ENCODE measurements at places on chromosomes 2 and 18.

DNA sequence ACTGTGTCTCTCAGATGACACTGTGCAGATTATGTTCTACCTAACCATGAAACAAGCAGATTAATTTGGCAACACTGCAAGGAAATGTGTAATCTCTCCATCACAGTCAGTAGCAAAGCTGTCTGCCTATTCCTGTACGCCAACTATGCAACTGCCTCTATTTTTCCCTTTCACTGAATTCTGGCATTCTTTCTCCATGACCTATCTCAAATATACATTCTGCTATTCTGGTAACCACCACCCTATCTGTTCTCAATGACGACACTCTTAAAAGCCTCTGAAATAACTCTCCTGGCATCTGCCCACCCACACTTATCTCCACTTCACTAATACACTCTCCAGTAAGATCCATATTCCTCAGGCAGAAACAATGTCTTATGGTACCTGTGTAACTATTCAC is 78.7 kb downstream of the ABCA12 start:
- no peak for DNase-seq

GRCh38 chr2:142716463-142717242 is 160.8 kb upstream of the KYNU start:
- no peak for DNase-seq

GRCh38 chr2:118942031-118942430 is at the start of gene MARCO:
TSS of gene MARCO (plus strand) at chr2:118942194. CDS start at chr2:118942301, 107 bp downstream.
- no peak for DNase-seq

GRCh38 chr2:95375532-95376150 is 26.9 kb upstream of the FAHD2A start:
- no peak for DNase-seq

DNA sequence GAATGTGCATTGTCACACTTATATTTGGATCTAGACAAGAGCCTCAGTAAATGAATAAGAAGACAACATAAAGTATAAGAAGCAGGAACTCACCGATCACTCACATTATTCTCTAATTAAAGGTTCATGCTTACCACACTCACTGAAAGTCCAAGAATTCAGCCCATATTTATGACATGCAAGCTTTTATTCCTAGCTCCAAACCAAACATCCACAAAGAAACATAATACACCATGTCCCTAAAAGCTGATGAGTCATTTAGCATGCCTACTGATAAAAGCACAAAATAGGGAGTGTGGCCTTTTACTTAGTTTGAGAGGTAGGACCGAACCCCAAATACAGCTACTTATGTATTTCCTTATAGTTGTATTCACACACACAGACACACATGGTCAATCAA is 1094.6 kb upstream of the CDH2 start:
- DNase-seq = no peak

GRCh38 chr2:48189552-48190228 is 283.4 kb upstream of the FBXO11 start:
- DNase-seq = no peak

GRCh38 chr2:174004905-174005605 is 39.9 kb upstream of the SP3 start:
- no peak for DNase-seq

DNA sequence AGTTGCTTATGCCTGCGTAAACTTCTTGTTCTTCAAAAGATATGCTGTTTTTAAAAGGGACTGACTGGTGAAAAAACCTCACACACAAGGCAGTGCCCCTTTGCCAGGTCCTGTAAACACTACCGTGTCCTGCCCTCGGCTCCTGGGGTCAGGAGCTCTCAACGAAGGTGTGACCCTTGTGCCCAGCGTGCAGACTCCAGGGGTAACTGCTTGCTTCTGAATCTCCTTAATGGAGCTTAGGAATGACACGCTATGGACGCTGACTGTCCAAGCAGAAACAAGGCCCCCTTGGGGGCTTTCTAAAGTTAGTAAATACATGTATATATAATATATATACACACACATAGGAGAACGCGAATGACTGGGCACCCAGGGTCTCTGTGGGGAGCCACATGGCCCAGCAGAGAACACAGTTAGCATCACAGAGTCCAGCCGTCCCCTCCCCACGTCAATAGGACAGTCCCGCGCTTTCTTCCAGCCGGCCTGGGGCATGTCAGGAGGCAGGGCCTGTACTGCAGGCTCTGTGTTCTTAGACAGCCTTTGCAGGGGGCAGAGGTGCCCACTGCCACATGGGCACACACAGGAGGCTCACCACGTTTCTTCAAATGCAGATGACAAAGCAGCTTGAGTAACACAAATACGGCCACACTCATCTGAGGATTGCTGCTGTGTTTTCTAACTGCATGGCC is 96.1 kb downstream of the HDAC4 start:
- DNase-seq = no peak

DNA sequence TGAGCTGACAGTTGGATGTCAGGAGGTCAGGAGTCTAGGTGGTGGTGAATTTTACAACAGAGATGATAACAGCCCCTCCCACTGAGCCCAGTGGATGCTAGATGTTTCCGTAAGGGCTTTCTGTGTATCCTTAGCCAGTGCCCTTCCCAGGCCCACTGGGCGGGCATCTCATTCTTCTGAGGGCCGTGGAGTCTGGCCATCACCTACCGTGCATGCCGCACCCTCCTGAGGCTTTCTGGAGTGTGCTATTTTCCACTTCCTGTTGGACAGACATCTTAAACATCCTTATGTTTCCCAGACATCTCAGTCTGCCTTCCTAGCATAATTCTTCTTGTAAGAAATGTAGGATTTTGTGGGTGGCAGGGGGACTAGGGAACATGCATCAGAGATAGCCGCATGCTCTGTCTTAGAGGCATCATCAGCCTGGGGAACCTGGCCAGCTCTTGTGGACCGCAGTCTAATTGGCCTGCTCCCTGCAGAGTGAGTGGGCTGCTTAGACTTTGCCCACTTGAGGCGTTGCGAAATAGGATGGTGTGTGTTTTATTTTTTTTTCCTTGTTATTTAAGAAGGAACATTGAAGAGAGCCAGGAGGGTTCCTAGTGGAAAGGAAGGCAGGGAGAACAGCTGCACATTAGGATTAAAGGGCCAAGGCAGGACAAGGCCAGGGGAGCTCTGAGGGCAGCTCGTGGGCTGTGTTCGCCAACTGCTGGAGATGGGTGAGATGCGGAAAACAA is 135.8 kb downstream of the SH3RF3 start:
- DNase-seq = no peak

GRCh38 chr18:40851014-40851429 is 1104.0 kb upstream of the PIK3C3 start:
- no peak for DNase-seq

All from GM12891 (cell line).